ENCODE measurements at places on chromosomes 5 and 9.

DNA sequence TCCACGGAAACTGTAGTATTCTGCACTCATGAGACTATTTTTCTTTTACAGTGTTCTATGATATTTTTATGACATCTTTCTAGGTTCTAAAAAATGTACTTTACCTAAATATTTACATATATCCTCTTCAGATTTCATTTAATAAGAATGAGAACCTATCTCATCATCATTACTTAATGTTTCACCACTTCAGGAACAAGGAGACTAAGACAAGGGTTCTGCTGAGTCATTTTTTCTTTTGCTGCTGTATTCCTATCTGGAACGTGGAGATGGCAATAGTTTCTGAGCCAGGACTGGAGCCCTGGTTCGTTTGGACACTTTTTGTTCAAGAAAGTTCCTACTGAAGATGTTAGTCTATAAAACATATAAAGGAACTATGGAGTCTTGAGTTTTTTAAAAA is 258.2 kb upstream of the MAP3K1 start:
- no peak for DNase-seq

GRCh38 chr9:76049341-76049740 is 158.9 kb downstream of the PCSK5 start:
- DNase-seq, result no peak

DNA sequence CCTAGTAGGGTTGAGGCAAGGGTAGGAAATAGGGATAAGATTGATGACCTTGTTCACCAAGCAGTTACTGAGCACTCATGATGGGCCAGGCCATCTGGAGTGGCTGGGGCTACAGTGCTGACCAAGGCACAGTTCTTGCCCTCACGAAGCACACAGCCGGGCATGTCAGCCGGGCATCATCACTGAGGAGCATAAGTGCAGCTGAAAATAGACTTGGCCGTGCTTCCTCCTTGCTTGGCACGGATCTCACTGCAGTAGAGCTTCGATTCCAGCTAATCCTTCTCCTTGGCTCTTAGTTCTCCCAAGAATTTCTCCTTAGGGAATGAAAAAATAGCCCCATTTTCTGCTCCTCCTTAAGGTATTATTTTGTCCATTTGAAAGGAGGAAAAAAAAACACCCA is 116.6 kb downstream of the NMUR2 start:
- DNase-seq, result no peak

DNA sequence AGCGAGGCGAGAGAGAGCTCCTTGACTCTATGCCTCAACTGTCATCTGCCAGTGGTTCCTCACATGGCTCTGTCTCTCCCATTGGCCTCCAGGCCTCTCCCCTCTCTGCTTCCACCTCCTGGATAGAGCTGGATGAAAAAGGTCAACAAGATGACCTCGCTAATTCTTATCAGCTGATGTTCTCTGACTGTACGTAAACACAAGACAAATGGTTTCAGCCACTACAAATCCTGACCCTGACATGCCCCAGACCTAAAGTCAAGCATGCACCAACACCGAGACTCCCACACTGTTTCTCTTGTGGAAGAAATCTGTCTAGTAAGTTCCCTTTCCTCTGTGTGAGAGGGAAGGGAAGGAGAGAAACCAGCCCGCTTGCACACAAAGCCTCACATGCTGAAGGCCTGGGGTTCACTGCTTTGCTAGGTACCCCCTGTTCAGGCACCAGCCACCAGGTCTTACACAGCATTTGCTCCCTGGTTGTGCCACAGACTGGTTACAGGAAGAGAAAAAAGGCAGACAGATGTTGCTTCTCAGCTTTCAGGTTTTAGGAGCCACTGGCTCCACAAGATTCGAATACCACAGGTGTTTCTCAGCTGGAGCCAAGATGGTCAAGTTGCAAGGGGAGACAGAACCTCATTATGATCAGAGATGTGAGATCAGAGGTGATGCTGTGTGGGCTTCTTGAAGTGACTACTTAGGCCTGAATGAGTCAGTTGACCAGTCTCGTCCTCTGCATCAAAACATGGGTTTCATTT is 592.5 kb downstream of the CCDC171 start:
- DNase-seq, result no peak

GRCh38 chr5:143156572-143156971 is 246.9 kb downstream of the NR3C1 start:
- no peak for DNase-seq

GRCh38 chr9:98228392-98229089 is 26.9 kb downstream of the TBC1D2 start:
- DNase-seq, result no peak

DNA sequence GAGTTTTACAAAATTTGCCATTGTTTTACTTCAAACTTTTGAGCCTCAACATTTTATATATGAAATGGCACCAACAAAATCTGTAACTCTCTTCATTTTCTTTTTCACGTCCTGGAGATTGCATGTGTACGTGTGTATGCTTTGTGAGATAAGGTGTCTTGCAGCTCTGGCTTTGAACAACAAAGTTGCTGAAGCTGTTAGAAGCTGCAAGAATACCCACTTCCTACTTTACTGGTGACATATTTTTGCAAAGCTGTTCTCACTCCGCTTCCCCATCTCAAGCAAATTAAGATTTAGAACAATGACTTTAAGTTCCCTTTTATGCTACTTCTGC is 41.8 kb downstream of the FYB1 start:
- no peak for DNase-seq

GRCh38 chr5:14011089-14012020 is 66.9 kb upstream of the DNAH5 start:
- peak; percentile 56 for DNase-seq

DNA sequence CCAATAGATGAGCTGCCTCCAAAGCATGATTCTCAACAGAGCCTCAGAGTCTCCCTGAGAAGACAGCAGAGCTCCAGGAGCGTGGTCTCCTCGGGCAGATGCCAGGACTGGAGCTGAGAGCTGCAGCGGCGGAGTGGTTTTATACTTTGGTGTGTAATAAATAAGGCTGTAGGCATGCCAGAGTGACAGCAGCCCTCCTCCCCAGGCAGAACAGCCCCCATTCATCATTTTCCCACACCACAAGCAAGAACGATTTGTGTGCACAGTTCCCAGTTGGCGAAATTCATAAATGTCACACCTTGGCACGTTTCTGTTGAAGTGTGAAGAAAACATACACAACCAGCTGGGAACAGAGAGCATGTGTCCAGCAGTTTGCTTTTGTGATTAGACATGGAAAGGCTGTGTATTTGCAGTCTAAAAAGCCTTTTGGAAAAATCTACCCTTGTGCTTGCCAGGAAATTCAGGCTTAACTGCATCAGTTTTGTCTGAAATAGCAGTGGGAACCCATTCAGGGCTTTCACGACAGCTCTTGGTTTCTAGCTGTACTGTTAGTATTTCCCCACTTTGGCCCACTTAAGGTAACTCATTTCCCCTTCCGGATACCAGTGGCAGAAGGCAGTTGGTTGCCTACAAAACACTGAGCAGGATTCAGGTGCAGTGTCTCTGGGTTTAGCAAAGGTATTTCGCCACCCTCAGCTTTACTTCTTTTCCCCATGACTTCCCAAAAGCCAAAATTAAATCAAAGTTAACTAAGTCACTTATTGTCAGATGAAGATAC is at the start of gene C1QTNF3:
C1QTNF3 (minus strand) TSS at position 115 of the 778 bp plus-strand sequence; CDS start at position 27, 88 bp downstream.
- no peak for DNase-seq

- DNase-seq, result peak; percentile 2
Measured at GRCh38 chr9:68706363-68707201, 1.5 kb downstream of the PIP5K1B start.

DNA sequence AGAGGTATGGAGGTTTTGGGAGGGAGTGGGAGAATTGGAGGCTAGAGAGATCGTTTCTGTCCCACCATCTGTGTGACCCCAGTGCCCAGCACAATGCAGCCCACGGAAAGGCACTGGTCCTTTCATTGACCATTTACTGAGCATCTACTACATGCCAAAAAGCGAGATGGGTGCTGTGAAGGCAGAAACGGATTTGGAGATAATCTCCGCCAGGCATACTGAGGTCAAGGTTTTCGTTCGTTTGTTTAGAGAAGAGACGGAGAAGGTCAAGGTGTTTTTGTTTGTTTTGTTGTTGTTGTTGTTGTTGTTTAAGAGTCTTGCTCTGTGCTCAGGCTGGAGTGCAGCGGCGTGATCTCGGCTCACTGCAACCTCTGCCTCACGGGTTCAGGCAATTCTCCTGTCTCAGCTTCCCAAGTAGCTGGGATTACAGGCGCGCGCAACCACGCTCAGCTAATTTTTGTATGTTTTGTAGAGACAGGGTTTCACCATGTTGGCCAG is 593 bp upstream of the ZBTB43 start:
- DNase-seq, result no peak

- no peak for DNase-seq
Measured at GRCh38 chr5:91390268-91390667, 7.2 kb upstream of the ARRDC3 start.

GRCh38 chr5:107951309-107951708 is 280.6 kb upstream of the EFNA5 start:
- DNase-seq, result no peak

Data from stimulated activated naive CD8-positive, alpha-beta T cell treated with anti-CD3 and anti-CD28 coated beads, Interleukin-15, amount 100 ng/mL, for 72 hours (primary cell).